WTC11 (cell line): ENCODE measurements at places on chromosomes 1 and 21.

DNA sequence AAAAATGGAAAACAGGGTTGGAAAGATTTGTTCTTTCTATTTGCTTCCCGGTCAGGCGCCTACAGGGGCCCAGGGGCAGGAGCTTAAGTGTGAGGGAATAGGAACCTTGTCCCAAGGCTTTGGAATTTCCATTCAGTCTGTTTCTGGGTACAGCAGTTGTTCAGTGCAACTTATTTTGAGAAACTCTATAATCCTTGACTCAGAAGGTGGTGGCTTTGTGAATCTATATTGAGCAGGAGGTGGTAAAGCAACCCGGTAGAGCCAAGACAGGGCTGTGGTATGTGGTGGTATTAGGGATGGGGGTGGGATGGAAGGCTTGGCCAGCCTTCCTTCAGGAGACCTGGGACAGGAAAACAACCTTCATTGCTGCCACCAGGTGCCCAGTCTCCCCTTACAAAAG lies 20.0 kb downstream of the GJA5 start:
- no peak for DNase-seq

DNA sequence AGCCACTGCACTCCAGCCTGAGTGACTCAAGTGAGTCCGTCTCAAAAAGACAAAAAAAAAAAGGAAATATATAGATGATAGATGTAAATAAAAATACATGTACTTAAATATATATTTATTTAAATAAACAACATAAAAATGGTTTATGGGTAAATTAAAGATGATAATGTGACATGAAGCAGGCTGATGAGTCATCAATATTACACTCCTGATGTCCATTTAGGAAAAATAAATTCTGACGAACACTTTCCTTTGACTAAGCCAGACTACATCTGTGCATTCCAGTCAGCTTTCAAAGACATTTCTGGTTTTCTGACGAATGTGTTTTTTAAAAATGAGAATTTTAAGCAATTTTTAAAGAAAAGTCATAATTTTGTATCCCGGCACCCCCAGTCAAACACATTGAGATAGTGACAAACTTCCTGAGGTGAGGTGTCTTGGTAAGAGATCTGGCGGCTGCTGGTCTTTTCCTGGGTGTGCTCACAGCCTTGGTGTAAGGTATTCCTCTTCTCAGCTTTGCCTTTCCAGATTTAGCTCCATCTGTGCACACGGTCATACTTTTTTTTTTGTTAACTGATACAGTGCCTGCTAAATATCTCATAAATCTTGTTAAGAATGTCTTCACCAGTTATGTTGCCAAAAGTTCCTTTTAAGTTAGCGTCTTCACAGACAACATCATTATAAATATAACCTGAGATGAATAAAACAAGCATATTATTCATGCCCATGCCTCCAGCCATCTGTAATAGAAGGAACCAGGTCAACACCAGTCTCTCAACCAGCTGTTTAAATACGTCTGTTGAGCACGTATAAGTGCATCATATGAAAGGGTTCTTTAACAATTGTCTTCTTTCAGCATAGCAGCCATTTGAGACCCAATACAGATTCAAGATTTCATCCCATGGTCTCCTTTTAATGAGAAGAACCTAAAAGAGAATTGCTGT lies 214.5 kb upstream of the PLD5 start:
- DNase-seq, result no peak

DNA sequence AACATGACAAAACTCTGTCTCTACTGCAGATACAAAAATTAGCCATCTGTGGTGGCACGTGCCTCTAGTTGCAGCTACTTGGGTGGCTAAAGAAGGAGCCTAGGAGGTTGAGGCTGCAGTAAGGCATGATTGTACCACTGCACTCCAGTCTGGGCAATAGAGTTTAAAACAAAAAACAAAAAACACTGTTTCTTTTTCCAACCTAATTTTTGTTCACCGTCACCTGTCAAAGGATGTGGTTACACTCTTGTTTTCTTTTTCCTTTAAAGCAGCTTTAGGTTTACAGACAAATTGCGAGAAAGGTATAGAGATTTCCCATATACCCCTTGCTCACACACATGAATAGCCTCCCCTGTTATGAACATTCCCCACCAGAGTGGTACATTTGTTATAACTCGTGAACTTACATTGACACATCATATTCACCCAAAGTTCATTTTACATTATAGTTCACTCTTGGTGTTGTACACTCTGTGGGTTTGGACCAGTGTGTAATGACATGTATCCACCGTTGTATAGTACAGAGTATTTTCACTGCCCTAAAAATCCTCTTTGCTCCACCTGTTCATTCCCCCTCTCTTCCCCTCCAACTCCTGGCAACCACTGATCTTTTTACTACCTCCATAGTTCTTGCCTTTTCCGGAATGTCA lies 26.2 kb downstream of the SMG7 start:
- DNase-seq, result no peak

- DNase-seq, result no peak
These were observed 10.4 kb upstream of the CDK18 start for GRCh38 chr1:205494115-205494514.

- no peak for DNase-seq
These were observed 207.5 kb upstream of the JUN start for GRCh38 chr1:58991305-58991704.

DNA sequence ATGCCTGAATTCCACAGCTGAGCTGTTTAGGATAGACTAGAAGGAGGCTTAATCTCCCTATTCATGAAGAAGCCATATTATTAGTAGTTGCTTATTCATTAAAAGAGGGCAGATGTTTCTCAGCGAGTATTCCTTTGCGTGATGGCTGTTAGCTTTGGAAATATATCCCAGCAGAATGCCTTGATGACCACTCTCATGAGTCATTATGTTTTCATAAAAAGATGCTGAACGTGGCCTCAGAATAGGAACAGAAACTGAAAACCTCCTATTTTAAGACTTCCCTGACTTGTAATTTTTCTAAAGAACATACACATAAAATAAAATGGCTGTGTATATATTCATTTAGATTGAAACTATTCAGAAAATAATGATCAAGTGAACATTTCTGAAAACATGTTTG lies 9.6 kb upstream of the PLA2G4A start:
- DNase-seq, result no peak

GRCh38 chr1:204414016-204414415 lies 2.4 kb upstream of the PPP1R15B start:
- no peak for DNase-seq

- no peak for DNase-seq
These were observed 710.7 kb downstream of the ADGRL2 start for GRCh38 chr1:82511441-82511840.
